Activated T-cell treated with anti-CD3 and anti-CD28 coated beads for 48 hours (primary cell): ENCODE measurements at places on chromosomes 5 and 9.

DNA sequence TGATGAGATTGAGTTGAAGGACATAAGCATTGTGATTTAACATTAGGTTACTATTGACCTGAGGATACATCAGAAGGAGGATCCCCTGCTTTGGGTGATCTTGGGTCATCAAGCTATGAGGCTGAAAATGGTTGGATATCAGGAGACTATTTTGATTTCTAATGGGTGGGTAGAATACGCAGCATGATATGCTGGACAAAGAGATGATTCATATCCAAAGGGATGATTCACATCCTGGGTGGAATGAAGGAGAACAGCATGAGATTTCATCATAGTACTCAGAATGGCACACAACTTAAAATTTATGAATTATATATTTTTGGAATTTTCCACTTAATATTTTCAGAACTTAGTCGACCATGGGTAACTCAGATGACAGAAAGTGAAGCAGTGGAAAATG is 1759.5 kb upstream of the C9orf72 start:
- no peak for DNase-seq

- DNase-seq = no peak
Observed at GRCh38 chr5:13957032-13957645, 12.7 kb upstream of the DNAH5 start.

GRCh38 chr5:112163435-112163834 is 255.6 kb downstream of the EPB41L4A start:
- no peak for DNase-seq

DNA sequence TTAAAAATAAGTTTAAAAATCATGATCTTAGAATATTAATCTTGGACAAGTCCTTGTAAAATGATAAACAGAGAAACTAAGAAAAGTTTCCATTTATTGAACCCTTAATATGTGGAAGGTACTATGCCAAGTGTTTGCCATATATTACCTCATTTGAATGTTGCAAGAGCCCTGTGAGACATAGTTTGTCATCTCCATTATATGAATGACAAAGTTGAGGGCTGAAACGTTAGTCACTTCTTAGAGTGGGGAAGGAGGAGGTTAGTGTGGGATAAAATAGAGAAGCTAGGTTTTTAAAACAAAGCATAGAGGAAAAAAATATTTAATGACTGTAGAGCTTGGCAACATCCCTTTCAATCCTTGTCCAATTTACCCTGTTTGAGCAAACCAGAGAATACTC is 2.0 kb downstream of the TNC start:
- no peak for DNase-seq

DNA sequence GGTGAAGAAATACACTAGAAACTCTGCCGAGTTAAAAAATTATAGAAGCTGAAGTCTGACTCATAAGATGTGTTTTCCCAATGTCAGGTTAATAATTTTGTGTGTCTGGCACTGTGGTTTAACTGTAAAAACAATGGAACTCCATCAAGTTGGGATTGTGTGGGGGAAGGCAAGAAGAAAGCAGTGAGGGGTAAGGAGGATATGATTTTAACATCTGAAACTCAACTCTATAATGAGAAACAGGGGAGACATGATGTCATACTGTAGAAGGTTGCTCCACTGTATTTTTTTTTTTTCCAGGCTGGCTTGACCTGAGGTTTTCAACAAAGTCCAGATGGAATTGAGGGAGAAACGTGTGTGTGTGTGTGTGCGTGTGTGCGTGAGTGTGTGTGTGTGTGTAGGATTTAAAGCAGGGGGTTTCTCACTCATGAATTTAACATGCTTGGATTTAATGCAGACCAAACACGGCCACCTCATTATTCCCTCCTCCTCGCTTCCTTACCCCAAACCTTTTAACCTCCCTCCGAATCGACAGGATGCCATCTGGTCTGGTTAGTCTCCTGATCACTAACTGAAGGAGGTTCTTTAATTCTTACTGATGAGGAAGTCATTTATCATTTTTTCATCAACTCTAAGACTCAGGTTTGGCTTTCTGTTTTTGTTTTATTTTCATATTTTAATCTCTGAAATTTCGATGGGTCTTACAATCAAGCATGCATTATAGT is 140.2 kb upstream of the LPAR1 start:
- DNase-seq = no peak

DNA sequence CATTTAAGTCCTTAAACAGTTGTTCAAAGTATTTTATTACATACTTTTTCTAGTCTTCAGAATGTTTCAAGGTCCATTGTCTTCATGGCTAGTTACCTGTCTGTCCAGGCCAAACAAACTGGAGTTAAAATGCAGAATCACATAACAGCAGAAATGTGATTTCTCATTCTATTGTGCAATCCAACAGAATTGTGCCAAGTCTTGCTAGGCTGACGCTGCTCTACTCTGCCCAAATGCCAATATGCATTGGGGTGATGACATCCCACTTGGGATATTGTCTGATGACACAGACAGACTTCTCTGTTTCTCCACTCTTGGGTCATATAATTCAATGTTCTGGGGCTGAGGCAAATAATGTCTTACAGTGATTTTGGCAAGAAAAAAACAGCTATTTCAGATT is 5.2 kb upstream of the SLC22A5 start:
- DNase-seq = no peak

DNA sequence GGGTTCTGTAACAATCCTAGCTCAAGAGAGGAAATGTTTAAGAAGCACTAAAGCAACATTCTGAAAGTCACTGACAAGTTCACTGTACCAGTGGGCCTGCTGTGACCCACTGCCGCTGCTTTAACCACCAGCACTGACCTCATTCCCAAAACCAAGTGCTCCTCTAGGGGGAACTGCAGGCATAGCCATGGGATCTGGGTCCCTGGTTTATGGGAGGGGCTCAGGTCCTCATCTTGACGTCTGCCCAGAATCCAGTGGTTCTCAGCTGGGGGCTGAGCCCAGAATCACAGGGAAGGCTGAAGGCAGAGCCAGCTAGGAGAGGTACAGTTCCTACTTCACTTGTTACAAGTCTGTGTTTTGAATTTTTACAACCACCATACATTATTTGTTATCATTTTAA is 36.1 kb upstream of the SLC2A8 start:
- no peak for DNase-seq

GRCh38 chr5:145718956-145719355 is 116.2 kb downstream of the PRELID2 start:
- DNase-seq = no peak

DNA sequence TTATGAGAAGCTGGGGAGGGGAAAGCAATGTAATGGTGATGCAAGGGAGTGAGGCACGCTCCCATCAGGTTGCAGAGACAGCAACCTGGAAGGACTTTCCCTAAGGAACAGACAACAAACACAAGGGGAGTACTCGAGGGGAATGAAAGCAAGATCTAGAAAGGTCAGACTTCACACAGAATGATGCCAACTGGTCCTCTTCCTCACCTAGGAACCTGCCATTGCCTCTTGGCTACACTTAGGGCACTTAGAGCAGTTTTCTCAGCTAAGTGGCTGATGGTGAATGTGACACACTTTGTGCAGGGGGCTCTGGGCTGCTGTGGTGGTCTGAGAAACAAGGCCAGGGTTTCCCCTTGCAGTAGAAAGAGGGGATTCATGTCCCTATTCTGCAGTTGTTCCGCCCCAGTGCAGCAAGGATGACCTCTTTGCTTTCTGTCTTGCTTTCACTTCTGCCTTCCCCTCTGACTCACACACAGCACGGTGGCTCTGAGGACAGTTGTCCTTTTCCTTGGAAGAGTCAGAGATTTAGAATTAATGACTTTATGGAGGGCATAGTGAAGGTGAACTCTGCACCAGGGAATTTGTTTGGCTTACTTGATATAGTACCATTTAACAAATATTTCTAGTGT is 394.0 kb upstream of the KLF4 start:
- no peak for DNase-seq

DNA sequence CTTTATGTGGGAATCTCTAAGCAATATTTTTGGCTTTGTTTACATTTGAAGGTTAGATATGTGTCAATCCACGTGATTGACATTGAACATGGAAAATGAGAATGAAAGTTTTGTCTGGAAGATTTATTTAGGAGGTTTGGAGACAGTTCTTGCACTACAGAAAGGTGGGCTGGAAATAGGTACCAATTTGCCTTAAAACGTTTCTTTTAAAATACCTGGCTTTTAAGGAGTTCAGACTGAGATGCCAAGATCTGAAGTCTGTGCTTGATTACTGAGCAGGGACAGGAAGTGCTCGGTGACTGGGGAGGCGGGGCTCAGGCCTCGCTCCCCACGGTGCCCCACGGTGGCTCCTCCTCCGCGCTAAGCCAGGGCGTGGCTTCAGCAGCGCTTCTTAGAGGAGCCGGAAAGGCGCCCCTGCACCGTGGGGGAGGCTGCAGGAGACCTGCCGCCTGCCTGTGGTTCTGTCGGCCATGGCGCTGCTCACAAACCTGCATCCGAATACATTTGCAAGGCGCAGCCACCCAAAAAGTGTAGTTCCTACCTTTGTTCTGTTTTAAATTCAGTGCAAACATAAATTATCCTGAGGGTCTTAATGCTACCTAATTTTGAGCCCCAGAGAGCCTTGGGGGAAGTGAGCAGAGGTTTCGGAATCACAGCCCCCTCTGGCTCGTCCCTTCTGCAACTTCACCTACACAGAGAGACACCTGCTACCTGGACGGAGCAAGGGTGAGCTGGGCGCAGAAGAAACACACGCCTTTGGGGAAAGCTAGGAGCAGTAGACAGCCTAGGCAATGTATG is 49.2 kb downstream of the USP20 start:
- peak; percentile 96 for DNase-seq

GRCh38 chr9:137095664-137096517 is 9.1 kb downstream of the MAN1B1 start:
- DNase-seq = peak; percentile 78

- no peak for DNase-seq
Observed at GRCh38 chr5:134552301-134552700, 26.8 kb downstream of the JADE2 start.

DNA sequence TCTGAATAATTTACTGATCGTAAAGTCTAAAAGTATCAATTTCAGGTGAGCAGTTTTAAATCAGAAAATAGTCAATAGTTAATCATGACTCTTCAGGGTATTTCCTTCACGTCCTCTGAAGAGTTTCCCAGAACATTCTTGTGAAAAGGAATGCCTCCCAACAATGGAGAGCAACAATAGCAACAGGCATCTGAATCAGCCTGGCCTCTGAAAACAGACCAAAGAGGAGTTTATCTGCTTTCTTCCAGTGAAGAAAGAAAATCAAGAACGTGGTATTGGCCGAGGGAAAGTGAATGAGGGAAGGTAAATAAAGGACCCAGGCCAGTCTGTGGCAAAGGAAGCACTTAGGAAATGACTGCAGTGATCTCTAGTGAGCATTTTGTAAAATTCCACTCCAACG is 26.1 kb upstream of the RASGEF1C start:
- DNase-seq = no peak

- DNase-seq = no peak
Observed at GRCh38 chr5:55994495-55994997, at the start of gene IL6ST. TSS of gene IL6ST (minus strand) at chr5:55994963. CDS start at chr5:55976278, 18,685 bp downstream.

DNA sequence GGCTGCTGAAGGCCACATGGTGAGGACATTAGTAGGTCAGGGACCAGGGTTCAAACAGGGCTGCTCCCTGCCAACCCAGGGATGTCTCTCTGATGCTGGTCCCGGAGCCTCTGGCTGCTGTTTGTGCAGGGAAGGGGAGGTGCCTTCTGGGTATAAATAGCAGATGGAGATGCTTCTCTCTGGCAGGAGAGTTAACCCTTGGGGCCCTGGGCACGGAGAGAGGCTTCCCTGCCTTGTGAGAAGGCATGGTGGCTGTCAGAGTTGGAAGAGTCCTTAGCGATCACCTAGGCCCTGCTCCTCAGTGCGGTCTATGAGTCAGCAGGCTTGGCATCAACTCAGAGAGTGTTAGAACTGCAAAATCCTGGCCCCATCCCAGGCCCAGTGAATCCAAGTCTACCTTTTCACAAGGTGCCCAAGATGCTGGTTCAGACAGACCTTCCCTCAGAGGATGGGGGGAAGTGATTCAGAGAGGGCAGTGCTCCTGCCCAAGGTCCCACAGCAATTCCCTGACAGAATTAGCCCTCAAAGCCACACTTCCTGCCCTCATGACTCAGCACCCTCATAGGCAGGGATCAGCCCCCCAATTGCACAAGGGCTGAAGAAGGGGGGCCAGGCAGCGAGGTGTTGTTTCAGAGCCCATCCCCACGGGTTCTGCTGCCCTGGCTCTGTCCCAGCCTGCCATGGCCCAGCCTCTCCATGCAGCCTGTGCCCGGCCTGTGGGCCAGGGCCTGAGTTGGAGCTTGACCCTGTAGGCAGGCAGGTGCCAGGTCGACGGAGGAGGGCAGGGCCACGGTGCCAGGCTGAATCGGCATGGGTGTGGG is 25.6 kb downstream of the CAMK2A start:
- no peak for DNase-seq

GRCh38 chr5:149643781-149644180 is 62.5 kb downstream of the ARHGEF37 start:
- no peak for DNase-seq

GRCh38 chr5:33516421-33516820 is 75.7 kb downstream of the TARS1 start:
- DNase-seq = no peak

DNA sequence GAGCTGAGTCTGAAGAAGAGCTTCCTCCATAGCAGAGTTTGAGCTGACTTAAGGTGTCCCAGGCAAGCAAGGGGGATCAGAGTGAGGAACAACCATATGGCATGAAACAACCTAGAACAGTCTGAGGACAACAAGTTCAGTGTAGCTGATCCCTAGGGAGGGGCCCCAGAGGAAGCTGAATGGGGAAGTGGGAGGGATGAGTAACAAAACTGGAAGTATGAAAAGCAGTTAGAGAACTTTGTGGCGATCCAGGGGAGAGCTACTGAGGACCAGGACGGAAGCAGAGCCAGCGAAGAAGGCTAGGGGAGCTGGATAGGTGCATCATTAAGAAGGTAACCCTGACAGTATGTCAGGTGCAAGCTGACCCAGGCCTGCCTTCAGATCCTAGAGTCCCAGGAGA is 580.8 kb downstream of the BNC2 start:
- DNase-seq = no peak
